Mesenteric fat pad (tissue), 1 donor: ENCODE measurements at places on chromosomes 12 and 14. TPM values are rescaled to one million over a fixed set of nuclear protein-coding genes. Genes with fewer than 3 reads are reported as not detected.

- DNase-seq, result no peak
Observed at GRCh38 chr14:61281948-61282275, 774 bp upstream of the TMEM30B start.

GRCh38 chr14:69760810-69761209 is 6.1 kb upstream of the SRSF5 start:
- no peak for DNase-seq

The TESPA1 gene
- 0.48 TPM for total RNA-seq

GRCh38 chr14:69616408-69616773 is 5.0 kb downstream of the SUSD6 start:
- no peak for DNase-seq
